ENCODE measurements at places on chromosomes 5 and 9.

DNA sequence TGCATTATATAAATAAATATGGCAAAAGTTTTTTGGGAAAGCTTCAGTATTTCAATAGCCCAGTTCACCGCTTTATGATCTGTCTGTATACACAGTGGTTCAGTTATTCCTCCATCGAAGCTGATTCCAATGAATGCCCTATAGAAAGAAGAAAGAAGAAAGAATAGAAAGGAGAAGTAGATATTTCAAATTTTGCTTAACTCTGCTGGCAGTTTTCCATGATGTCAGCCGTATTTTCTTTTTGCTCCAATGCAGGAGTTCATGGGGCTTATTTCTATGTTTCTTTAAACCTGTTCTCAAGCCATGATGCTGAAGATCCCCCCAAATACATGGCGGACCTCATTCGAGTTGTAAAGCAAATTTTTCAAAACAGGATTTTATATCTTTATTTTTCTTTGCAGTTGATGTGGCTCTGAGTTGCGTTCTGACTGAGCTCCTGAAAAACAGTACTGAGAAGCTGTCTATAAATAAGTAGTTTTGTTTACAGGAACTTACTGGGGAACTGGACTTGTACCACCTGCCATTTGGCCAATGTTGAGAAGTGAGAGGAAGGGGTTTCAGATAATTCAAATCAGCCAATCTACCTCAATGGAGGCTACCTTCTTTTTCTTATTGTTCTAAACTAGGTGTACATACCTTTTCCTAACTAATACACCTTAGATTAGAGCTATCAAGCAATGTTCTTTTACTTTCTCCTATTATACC is 418.5 kb upstream of the MEF2C start:
- no peak for DNase-seq

- no peak for DNase-seq
Observed at GRCh38 chr9:127065592-127065991, 56.8 kb downstream of the ANGPTL2 start.

GRCh38 chr5:27472000-27472763 is 433.8 kb upstream of the CDH9 start:
- DNase-seq: no peak

DNA sequence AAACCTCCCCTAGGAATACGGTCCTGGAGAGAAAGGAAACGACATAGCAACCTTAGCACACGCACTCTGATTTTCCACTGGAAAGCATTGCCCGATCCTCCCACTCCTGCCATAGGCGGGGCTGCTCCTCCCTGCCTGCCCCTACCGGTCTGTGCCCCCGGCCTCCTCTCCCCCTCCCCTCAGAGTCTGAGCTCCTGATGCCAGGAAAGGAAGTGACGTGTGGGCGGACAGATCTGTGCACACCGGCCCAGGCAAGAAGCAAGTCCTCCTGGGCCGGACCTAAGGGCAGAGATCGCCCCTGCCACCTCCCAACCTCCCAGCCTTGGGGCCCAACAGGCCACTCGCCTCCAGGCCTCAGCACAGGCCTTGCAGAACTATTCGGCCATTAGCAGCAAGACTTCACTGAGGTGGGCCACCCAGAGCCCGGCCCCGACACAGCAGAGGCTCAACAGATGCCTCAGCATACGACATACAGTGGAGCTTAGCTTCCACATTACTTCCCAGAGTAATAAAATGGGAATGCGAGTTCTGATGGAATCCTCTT is 7.2 kb downstream of the NINJ1 start:
- no peak for DNase-seq

DNA sequence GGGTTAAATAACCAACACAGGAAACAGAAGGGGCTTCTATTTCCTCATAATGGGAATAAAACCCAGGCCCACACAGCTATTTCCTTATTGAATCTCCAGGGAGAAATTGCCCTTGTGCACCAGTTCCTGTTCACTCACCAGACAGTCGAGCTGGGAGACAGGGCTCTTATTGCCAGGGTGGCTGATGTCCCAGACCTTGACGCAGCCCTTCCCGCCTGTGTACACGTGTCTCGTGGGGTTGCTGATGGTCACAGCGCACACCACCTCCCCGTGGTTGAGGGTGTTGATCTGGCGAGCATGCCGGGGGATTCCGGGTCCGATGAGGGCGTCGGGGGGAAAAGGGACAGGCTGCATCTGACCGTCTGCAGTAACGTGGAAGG is 96.5 kb downstream of the TLE1 start:
- DNase-seq: no peak

Measured in HuH-7.5 (cell line).